Activated CD4-positive, alpha-beta T cell treated with anti-CD3 and anti-CD28 coated beads for 36 hours (primary cell): ENCODE measurements at places on chromosomes 2 and 18. TPM values are rescaled to one million over a fixed set of nuclear protein-coding genes. Genes with fewer than 3 reads are reported as not detected.
A peak's percentile ranks its signal among the peaks of the same experiment; 100 is the strongest.

DNA sequence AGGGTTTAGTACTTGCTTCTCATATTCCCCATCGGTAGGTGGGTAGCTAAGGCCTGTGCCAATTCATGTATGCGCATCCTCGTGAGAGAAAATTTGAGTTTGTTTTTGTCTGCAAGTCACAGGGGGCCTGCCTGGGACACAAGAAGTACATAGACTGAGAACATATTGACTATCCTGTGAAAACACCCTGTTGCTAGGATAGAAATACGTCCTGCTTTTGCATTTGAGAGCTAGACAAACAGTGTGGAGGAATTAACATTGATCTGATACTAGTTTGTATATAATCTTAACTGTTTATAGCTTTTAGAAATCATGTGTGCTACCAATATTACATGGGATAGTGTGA is 10.9 kb downstream of the WDR7 start:
- DNase-seq: no peak

DNA sequence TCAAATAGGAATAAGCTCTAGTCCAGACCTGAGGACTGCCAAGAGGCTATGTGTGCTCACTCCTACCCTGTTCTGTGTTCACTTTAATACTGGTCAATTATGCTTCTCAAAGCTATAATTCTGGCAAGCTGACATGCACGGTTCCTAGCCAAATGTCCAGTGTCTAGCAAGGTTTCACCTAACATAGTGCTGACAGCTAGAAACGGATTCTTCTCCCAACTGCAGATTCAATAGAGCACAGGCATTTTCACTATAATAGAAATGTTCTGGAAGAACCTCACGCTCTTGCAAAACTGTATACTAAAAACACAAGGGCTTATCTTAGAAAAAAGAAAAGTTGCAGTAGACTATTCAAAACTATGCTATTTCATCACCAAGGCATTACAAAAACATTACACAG is 45.1 kb downstream of the HDAC4 start:
- DNase-seq: no peak

- DNase-seq: no peak
These were observed 325.2 kb downstream of the DYSF start for GRCh38 chr2:71778514-71778913.

GRCh38 chr2:12577091-12577490 is 139.6 kb upstream of the TRIB2 start:
- DNase-seq: no peak

DNA sequence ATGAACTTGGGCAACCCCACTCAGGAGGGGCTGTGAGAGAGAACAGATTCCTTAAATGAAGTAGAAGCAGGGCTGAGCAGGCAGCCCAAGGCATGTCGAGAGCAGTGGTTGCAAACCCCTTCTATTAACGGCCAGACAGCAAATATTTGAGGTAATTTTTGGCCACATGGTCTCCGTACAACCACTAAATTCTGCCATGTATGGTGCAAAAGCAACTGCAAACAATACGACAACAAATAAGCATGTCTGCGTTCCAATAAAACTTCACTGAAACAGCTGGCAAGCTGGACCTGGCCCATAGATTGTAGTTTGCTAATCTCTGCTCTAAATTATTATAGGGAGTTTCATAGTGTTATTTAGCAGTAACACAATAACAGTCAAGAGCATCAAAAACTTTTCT is 217.0 kb upstream of the ZNF521 start:
- DNase-seq: no peak

DNA sequence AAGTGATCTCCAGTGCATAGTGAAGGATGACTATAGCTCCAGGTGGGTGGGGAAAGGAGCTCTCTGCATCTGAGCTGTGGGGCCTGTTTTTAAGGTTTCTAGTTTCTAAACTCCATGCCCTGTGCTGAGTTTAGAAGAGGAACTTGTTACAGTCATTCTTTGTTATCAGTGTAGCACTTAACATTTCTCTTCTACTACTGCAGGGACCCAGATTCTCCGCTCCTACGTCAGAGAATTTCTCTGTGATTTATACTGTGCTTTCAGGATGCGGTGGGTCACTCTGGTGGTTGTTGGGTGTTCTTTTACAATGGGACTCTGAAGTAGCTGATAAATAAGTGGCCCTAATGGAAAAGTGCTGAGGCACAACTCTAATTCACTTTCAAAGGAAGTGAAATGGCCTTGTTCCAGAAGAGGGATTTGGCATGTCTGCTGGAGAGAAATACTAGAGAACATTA is 122.0 kb downstream of the WDSUB1 start:
- DNase-seq: no peak

GRCh38 chr18:24791751-24792545 is 331.5 kb downstream of the HRH4 start:
- DNase-seq: no peak

GRCh38 chr18:28062443-28062842 is 114.5 kb downstream of the CDH2 start:
- DNase-seq: no peak

DNA sequence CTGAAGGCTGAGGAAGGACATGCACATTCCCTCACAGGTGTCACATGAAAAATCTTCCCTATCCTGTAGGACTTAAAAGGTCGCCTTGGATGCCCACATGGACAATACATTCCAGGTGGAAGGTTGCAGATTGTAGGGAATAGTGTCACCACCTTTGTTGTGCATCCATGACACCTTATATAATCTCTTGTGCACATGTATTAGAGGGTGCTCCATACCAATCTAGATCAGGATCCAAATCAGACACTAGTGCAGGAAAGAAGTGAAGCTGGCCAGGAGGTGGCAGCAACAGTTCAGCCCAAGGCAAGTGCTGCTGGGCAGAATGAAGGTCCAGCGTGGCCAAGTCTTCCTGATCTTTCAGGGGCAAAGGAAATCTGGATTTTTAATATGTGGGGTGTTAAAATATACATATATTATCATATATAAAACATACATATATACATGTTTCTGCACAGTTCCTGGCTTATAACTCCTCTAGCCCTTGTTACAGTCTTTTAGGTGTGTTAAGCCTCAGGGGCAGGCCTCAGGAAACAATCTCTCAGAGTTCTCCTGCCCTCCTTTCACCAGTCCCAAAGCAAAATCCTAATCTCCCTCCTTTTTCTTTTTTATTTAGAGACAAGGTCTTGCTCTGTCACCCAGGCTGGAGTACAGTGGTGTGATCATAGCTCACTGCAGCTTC is 16.6 kb downstream of the NIF3L1 start:
- DNase-seq: peak; percentile 81

- DNase-seq: no peak
These were observed 83.0 kb downstream of the ADD2 start for GRCh38 chr2:70684846-70685622.

DNA sequence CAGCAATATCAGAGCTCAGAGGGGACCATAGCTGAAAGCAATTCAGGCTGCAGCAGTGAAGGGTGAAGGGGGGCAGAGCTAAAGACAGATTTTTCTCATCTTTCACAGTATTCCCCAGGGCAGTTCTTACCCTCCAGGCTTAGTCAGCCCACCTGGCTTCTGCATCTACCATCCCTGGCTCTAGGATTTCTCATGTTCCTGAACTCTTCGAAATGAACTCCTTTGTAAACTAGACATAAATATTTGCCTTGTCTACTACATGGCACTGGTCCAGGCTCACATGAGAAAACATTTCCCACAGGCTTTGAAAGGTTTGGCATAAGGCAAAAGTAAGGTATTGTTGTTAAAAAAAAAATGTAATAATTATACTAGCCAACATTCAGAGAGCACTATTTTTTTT is 23.6 kb upstream of the NEB start:
- no peak for DNase-seq

- no peak for DNase-seq
These were observed 77.2 kb upstream of the ST6GAL2 start for GRCh38 chr2:106963156-106963555.

DNA sequence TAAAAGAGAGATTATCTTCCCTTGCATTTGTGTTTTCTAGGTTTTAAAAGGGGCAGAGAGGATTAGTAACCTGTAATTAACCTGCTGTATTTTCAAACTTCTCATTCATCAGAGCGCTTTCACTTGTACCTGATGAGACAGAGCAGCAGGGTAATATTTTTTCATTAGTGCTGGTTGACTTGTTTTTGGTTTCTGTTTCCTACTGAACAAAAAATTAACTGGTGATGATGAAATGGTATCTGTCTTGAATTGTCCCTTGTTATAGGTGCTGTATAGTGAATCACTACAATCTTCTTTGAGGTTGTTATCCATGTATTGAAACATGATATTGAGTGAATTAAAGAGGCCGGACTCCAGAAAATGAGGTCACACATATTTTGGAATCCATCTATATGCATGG is 37.9 kb downstream of the CDH20 start:
- DNase-seq: no peak

DNA sequence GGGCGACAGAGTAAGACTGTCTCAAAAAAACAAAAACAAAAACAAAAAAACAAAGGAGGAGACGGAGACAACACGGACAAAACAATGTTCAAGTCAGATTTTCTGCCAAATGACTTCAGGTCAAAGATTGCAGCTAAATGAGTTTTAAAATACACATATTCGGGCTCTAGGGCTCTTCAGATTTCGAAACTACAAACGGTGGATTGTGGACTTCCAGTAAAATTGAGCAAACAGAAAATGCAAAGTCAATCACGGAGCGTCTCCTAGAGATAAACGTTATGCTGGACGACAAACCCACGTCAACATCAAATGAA is 558 bp downstream of the MRPS5 start:
- no peak for DNase-seq

DNA sequence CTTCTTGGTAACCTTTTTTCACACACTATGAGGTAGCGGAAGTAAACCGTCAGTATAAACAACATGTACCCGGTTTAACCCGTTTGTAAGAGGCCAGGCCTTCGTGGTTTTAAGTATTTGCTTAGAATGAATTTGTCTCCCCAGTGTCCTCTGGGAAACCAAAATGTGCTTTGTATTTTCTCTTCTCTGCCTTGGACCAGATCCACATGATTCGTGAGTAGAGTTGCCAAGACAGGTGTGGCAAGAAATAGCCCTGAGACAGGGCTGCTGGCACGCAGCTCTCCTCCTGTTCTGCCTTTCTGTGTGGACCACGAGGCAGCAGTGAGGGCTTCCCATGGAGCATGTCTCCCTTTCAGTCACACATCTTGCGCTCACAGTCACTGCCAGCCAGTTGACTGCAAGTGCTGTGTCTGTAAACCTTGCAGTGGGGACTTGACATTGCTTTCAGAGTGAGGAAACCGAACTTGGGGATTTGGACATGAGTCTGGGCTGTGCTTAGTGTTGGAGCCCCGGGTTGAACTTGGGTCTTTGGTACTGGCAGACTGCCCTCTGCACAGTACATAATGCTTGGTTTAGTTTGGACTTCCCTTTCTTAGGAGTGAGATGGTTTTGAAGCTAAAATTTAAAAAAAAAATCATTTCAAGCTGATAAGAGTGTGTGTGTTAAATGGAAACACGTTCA is 19.1 kb downstream of the BCL2L11 start:
- DNase-seq: no peak

GREB1 gene
- total RNA-seq: 0.57 TPM

PTPRN gene
- total RNA-seq: 0.43 TPM

MAPK4 gene
- total RNA-seq: not detected

VWA3B gene
- total RNA-seq: not detected

DPYSL5 gene
- 0.07 TPM for total RNA-seq

KCNJ3 gene
- total RNA-seq: not detected

NETO1 gene
- not detected for total RNA-seq
